ENCODE measurements at places on chromosomes 16 and 17.

- DNase-seq: no peak
Observed at GRCh38 chr17:48505788-48506187, 25.0 kb downstream of the HOXB1 start.

GRCh38 chr17:82299452-82299851, 18.0 kb downstream of the CD7 start:
- no peak for DNase-seq

GRCh38 chr16:22692916-22693637, 120.9 kb upstream of the HS3ST2 start:
- DNase-seq: no peak

DNA sequence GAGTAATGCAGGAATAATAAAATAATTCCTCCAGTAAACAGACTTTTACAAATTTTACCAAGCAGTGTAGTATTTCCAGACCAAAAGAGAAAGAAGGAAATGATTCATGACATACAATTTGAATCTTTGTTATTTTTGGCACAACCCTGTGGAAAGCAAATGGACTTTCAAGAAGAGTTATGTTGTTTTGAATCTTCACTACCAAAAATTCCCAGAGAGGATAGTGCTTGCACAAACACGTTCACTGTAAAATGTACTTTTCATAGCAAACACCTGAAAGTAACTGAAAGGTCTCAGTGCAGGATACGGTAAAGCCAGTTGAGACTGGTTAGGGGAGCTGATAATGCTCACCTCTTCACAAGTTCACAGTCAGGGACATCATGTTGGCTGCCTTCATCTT, 107.1 kb downstream of the USP22 start:
- DNase-seq: no peak

GRCh38 chr17:28279411-28279810, 39.6 kb upstream of the TMEM97 start:
- DNase-seq: no peak

- DNase-seq: no peak
Observed at GRCh38 chr16:71250461-71251235, 20.1 kb upstream of the HYDIN start.

GRCh38 chr16:49632086-49632794, 223.7 kb downstream of the ZNF423 start:
- no peak for DNase-seq

DNA sequence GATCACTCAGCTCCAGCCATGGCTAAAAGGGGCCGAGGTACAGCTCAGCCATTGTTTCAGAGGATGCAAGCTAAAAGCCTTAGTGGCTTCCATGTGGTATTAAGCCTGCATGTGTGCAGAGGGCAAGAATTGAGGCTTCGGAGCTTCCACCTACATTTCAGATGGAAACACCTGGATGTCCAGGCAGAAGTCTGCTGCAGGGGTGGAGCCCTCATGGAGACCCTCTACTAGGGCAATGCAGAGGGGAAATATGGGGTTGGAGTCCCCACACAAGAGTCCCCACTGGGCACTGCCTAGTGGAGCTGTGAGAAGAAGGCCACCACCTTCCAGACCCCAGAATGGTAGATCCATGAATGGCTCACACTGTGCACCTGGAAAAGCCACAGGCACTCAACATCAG, 14.7 kb upstream of the PSMD11 start:
- no peak for DNase-seq

DNA sequence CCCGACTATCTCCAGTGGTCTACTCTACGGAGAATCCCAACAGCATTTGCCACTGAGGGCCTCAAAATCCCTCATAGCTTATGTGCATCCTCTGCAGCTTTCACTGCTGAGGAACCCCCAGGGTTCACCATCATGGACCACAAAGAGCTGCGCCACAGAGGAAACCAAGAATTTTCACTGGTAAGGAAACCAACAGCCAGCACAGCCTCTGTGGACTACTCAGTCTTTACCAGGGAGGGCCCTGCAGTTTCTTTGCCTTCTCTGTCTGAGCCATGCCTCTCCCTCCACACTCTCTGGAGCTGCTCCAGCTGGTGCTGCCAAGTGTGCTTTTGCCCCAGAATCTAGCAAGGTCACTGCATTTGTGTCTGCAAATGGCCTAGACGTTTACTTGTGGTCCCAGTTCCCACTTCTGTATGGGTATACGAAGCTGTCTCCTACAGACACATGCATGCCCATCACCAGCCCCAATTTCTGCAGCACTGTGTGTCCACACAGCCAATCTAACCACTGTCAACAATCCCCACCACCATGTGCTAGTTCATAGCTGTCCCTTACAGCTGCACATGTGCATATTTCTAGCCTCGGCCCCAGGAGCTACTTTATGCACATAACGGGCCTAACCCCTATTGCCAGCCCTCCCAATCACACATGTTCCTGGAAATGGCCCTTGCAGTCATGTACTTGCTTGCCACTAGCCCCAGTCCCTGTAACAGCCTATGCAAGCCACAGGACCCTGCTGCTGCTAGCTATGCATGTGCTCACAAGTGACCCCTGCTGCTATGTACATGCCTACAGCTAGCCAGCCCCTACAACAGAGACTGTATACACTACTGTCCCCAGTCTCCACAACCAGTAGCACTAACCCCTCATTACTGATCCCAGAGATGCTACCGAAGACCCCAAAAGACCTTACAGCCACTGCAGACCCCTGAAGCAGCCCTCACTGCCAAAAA, 1437.4 kb downstream of the CDH11 start:
- DNase-seq: no peak

Measured in transverse colon (tissue), 4 donors.